Activated CD8-positive, alpha-beta memory T cell treated with anti-CD3 and anti-CD28 coated beads for 4 hours (primary cell): ENCODE measurements at places on chromosomes 13 and 19.

- DNase-seq, result no peak
These were observed 63.9 kb upstream of the DOCK9 start for GRCh38 chr13:99041788-99042187.

- DNase-seq, result no peak
These were observed 1.5 kb upstream of the PCDH20 start for GRCh38 chr13:61417086-61417570.

DNA sequence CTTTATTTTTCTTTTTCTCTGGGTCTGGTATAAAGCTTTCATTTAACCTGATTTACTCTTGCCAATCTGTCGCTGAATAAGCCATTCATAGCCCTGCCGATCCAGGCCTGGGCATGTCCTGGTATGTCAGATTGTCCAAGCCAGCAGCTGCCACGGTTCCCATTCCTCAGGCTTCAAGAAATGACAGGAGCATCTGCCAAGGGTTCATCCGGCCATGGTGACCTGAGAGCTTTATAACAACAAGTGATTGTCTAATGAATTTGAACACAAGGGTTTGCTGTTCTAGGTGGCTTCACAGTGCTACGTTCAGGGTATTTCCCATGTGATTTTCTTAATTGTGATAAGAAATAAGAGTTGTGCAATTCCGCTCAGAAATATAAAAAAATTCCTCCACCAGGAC lies 20.0 kb downstream of the PNMA8A start:
- DNase-seq, result no peak

GRCh38 chr13:52974711-52975110 lies 53.9 kb upstream of the OLFM4 start:
- no peak for DNase-seq

GRCh38 chr13:77000475-77000874 lies 8.6 kb downstream of the CLN5 start:
- no peak for DNase-seq

DNA sequence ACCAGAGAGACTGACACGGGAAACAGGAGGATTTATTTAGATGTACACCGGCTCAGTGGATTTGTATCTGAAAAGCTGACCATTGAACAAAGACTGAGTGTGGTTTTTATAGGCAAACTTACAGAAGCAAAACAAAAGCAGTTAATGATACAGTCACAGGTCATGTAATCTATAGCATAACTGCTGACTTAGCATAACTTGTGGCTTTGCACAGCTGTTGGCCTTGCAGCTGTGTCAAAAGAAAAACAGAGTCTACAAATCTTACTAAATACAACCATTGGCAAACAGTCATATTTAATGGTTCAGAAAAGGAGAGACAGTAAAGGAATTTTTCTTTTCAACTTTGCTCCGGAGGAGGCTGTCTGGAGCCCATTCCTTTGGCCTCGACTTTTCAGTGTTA lies 2.3 kb upstream of the ILF3 start:
- DNase-seq, result no peak

DNA sequence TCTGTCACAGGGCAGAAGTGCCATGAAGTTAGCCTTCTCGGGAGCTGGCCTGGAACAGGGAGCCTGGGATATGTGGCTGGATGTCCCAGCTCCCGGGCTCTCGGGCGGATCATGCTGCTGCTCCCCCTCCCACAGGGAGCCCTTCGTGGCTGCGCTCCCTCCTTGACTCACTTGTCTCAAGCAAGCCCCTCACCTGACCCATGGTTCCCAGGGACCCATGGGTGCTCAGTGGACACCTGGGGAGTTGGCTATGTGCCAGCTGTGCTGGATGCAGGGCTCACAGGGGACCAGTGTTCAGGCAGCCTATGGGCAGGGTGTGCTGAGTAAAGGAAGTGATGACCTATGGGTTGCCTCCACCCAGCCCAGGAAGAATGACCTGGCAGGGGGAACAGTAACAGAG lies 213.1 kb upstream of the SGCG start:
- no peak for DNase-seq

- no peak for DNase-seq
These were observed 688.5 kb downstream of the EFNB2 start for GRCh38 chr13:105846923-105847322.

DNA sequence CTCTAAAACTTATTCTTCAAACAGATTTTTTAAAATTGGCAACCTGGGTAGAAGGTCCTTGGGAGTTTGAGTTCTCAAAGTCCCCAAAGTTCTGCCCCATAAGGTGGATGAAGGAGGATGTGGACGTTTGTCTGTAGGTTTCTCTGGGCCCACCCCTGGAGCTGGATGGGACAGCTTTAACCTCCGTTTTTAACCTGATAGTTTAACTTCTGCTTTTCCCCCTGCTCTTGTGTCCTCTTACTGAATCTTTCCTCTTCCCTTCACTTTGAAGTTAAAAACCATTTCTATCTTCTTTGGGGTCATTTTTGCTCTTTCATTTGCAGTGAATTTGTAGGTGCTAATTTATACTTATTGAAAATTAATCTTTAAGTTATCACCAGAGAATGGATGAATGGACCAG lies 79.1 kb downstream of the ESD start:
- no peak for DNase-seq

DNA sequence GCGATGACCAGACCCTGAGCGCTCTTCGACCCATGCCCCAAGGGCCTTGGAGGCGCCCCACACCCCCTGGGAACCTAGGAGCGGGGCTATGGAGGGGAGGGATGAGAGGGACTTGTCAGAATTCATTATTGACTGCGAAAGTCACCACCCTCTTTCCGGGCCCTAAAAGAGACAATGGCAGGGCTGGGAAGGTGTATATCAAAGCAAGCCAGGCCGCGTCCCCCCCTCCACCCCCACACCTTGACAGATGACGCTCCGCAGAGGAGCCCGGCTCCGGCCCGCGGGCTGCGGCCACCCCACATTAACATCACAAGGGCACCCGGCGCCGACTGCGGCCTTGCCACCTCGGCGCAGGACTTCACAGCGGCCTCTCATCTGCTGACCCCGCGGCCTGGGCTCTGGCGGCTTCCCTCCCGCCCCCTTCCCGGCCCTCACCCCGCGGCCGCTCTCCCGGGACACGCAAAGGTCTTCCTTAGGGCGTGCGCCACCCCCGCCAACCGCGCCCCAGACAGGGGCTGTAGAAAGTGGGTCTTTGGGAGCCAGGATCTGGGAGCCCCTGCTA lies 2.4 kb downstream of the CDX2 start:
- no peak for DNase-seq

- no peak for DNase-seq
These were observed 385.8 kb downstream of the ITGBL1 start for GRCh38 chr13:101838323-101838722.

DNA sequence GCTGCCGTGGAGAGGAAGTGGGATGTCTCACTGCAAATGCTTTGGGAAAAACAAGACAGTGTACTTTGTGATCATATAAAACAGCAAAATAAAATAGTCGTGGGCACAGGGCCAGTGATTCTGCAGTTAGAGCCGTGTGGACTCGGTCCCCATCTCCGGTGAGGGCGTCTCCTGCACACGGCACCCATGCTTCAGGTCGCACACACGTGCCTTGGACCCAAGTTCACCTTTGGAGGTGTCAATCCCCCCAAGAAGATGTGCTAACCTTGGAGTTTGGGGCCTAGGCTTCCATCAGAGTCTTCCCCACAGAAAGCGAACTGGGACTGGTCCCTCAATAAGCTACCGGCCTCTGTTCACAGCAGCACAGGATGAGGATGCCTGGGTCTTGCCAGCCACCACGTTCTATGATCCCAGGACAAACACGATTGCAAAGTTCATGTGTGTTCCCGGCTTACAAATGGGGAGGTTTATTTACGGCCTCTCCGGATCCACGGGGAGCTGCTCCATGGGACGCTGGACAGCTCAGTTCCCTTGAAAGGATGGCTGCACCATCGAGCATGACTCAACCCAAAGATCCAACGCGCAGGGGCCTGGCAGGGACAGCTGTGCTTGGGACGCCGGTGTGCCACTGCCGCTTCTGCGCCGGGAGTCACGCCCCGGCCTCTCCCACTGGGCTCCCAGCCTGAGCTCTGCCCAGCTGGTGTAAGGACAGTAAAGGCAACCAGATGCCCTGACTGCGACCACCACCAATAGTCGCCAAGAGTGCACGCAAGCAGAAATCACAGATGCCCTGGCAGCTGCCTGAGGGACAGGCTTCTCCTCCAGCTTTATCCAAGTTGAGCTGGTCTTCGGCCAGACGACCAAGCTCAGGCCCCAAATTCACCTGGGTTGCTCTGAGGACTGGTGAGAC lies 8.6 kb downstream of the GAS6 start:
- DNase-seq, result no peak

DNA sequence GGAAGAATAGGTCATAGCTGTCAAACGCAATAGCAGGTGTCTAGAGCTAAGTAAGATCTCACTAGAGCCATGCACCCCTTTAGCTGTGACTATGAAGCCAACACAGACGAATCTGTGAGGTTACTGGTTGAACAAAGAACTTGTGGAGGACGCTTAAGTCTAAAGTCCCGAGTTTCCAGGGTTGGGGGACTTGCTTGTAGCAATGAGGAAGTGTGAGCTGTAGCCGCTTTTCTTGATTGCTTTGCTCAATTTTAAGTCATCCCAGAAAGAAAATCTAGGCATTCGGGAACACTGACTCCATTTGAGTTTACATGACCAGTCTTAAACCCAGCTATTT lies 1.6 kb downstream of the GPC5 start:
- DNase-seq, result no peak

- DNase-seq, result no peak
These were observed 9.9 kb downstream of the SLC6A16 start for GRCh38 chr19:49315111-49315510.

GRCh38 chr13:27309967-27310598 lies 39.5 kb downstream of the RASL11A start:
- DNase-seq, result no peak

- DNase-seq, result no peak
These were observed 122.3 kb downstream of the SLC7A1 start for GRCh38 chr13:29473166-29473565.

DNA sequence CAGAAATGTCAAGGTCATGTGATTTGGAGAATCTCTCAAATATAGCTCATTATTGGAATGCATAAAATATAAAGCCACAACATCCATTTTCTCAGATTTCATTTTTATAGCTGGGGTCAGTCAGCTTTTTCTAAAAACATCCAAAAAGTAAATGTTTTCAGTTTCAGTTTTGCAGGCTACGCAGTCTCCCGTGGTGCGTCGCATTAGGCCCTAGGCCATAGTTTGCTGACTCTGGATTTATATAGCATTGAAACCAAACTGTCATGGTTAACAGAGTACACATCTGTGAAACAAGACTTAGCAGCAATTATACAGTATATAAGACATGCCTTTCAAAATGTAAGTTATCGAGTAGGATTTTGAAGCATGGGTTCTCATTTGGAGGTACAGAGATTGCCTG lies 140.0 kb downstream of the IRS2 start:
- no peak for DNase-seq
